ENCODE measurements at places on chromosomes 3 and 15.

GRCh38 chr3:194053136-194053535 lies 82.8 kb upstream of the HES1 start:
- DNase-seq: no peak

DNA sequence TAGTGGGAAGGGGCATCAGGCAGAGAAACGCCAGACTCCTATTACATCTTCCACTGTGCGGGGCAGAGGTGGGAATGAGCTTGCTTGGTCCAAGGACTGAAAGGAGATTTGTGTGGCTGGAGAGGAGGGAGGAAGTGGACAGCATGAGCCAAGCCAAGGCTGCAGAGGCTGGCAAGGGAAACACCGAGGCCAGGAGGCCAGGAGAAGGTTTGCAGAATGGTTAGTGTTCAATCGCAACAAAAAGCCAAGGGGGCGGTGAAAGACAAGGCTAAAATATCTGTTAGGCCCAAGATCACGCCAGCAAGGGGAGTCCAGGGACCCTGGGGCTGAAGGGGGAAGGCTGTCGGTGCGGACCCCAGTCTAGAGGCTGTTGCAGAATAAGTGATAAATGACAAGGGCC lies 75.8 kb downstream of the CPN2 start:
- DNase-seq: no peak

DNA sequence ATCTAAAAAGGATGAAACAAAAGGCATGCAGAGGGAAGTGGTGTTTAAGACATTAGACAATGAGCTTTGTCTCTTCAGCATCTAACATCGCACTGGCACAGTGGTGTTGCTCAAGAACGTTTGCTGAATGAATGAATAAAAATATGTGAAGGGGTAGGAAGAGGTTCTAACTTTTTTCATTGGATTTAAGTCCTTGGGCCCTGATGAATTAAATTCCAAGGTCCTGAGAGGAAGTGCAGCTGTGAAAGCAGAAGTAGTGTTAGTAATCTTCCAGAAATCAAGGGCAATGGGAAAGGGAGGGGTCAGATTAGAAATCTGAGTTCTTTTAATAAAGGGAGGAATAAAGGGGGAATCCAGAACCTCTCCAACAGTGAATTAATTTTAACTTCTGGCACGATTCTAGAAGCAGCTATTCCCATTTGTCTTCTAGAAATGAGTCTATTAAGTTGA lies 29.6 kb downstream of the TLNRD1 start:
- no peak for DNase-seq

- DNase-seq: peak; percentile 74
Measured at GRCh38 chr3:139111392-139112229, 66.9 kb upstream of the PRR23C start.

DNA sequence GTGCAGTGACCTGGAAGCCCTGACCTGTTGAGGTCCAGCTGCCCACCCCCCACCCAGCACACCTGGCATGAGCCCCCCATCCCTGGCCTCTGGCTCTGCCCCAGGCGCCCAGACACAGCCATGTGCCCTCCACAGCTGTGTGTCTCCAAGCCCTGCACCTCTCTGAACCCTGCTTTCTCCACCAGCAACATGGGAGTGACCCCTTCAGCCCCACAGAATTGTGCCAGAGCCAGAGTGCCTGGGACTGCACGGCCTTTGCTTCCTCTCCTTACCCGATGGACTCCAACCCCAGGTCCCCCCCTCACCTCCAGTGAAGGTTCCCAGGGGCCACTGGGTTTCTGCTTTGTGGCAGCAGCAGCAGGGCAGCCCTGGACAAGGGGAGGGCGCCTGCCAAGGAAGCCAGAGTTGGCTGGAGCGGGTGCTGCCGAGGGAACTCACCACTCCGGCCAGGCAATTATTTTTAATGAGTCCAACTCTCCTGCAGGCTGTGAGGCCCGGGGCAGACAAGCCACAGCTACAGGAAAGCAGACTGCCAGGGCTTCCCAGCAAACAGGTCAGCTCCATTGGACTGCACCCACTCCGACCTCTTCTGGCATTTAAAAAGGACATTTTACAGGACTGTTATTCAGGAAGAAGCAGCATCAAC lies 24.1 kb downstream of the PRR20G start:
- DNase-seq: no peak

GRCh38 chr15:57384816-57385215 lies 8.5 kb downstream of the CGNL1 start:
- no peak for DNase-seq

DNA sequence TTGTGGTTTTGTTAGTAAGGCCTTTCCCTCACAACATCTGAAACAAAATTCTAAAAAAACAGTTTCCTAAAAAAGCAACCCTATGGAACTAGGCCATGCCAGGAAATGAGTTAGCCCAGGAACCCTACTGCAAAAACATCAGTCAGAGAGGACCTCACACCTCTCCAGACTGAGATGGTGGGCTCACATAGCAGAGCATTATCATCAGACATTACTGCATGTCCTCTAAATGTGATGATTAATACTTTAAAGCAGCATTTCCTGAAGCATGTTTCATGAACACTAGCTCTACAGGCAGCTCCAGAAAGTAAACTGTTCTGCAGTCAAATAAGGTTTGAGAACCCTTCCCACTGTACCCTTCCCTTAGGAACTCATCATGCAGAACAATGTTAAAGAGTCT lies 232.3 kb upstream of the MRPL3 start:
- no peak for DNase-seq

- no peak for DNase-seq
Measured at GRCh38 chr3:1216856-1217255, 124.0 kb downstream of the CNTN6 start.

Data from neural progenitor cell (in vitro differentiated cells).